ENCODE measurements at places on chromosomes 16 and 17.

DNA sequence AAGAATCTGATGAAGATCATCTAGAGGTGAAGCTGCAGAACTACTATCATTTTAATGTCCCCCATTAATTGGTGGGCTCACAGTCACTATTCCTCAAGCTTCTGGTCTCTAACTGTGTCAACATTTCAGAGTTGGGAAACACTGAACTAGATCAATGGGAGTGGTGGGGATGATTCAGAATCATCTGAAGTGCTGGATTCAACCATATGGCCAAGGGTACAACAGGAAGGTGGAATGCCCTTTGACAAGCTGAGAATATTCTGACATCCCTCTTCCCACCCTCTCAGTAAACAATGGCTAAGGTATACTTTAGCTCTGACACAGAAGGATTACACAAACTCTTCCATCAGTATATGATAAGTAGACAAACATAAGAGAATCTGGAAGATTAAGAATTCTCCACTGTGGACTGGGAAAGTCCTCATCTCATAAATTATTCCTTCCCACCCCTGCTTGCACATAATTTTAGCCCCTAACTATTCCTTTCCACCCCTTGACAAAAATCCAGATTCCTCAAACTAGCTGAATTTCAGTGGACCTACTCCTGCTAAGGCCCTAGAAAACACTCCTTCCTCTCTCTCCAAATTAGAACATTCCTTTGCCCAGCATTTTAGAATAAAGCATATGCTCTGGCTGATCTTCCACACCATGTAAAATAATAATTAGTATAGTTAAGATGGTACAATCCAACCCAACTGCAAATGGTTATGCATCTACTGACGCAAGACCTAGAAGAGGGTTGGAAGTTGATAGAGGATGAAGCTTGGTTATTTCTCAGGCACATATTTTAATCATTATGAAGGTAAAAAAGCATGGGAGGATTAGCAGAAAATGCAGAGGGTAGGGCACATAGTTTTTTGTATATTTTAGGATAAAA is 16.3 kb upstream of the RFFL start:
- DNase-seq, result no peak

GRCh38 chr17:28174352-28175046 is 132.0 kb downstream of the NLK start:
- DNase-seq, result no peak

- no peak for DNase-seq
Measured at GRCh38 chr17:82226809-82227628, 1.8 kb upstream of the SLC16A3 start.

GRCh38 chr17:79155701-79156100 is 81.1 kb downstream of the ENGASE start:
- no peak for DNase-seq

DNA sequence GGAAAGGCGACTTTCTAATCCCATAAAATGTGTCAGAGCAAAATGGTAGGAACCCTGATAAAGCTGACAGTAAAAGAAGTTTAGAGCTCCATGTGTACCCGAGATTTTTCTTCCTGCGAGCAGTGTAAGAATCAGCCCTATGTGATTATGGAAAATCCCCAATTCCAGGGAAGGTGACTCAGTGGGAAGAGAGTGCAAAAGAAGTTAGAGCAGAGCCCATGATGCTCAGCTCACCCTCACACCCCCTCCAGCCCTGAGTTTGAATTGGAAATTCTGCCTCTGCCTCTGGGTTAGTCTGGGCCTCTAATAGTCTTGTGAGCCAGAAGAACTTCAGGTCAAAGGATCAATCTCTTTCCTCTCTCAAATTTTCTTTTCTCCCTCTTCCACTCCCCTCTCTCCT is 12.5 kb downstream of the C17orf78 start:
- DNase-seq, result no peak

GRCh38 chr17:45123930-45124796 is 8.2 kb downstream of the PLCD3 start:
- DNase-seq, result no peak

- no peak for DNase-seq
Measured at GRCh38 chr17:17509601-17510425, 13.6 kb upstream of the RASD1 start.

DNA sequence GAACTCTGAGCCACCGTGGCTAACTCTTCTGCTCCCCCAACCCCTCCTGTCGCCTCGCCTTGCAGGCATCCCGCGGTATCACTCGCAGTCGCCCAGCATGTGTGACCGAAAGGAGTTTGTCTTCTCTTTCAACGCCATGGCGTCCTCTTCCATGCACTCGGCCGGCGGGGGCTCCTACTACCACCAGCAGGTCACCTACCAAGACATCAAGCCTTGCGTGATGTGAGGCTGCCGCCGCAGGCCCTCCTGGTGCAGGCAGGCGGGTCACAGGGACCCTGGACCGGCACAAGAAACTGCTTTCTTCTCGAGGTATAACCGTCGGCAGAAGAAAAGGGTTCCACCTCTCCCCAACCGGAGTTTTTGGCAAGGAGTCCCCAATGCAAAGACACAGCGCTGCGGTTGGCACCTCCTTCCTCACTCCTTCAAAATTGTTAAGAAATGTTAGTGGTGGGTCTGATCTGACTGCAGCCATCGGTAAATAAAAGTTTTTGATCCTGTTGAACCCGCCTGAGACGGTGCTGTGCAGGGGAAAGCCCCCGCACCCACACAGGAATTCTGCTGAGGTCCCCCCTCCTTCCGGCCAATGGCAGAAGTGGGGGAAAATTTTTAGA is 2.6 kb downstream of the FOXF1 start:
- no peak for DNase-seq

GRCh38 chr16:276426-277077 is 808 bp upstream of the RGS11 start:
- no peak for DNase-seq

- peak; percentile 78 for DNase-seq
Measured at GRCh38 chr17:29617481-29618271, 5.0 kb downstream of the CORO6 start.

DNA sequence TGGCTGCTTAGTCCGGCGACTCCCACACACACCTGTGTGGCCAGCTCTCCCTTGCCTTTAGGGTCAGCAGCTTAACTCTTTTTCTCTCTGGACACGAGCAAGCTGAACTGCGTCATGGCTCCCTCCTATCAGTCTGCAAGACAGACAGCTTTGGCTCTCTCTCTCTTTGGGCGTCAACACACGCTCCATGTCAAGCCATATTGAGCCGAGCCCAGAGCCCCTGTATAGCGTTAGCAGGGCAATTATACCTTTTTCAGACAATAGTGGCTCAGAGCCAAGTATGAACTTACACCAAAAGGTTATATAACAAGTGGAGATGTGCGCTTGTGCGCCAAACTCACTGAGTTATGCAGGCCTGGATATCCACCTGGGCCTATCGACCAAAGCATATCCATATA is 34.8 kb upstream of the APPBP2 start:
- no peak for DNase-seq

- DNase-seq, result no peak
Measured at GRCh38 chr17:63780507-63780906, 6.5 kb downstream of the DDX42 start.

- peak; percentile 92 for DNase-seq
Measured at GRCh38 chr17:45021607-45022287, 29.7 kb downstream of the DCAKD start.

- no peak for DNase-seq
Measured at GRCh38 chr17:18070861-18071340, 16.8 kb upstream of the DRG2 start.

DNA sequence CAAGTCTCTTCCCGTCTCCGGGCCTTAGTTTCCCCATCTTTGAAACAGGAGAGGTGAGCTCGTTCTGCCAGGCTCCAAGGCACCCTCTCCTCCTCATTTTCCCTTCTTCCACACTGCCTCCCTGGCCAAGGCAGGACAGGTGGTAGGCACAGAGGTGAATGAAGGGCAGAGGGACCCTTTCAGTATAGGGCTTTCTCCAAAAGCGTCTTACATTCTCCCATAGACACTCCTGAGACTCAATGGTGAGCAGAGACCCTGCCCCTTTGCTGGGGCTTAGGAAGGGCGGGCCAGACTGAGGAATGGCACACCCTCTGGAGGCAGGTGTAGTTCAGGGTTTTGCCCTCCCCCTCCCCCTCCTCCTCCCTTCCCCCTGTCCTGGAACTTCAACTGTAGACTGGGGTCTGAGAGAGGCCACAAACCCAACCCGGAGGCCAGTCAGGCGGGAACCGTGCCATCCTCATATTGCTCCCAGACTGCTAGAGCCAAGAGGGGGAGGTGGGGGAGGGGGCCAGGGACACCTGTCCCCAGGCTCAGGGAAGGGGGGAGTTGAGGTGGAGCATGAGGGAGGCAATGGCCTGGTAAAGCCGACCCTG is 1.9 kb downstream of the PLEKHH3 start:
- DNase-seq, result no peak

DNA sequence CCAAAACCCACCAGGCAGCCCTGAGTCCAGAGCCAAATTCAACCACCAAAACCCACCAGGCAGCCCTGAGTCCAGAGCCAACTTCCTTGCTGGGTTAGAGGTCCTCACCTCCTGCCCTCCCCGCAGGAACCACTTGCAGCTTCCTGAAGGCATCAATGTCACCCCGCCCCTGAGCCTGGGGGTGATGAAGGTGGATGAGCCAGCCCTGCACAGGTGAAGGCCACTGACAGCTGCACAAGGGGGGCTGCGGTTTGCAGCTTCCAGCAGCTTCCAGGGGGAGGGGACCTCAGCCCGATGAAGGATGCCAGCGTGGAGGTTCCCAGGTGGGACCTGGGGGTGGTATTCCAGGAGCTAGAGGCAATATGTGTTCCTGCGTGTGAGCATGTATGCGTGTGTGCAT is 7.6 kb upstream of the CSNK1D start:
- no peak for DNase-seq

GRCh38 chr16:85222155-85222863 is 110.0 kb upstream of the CIBAR2 start:
- DNase-seq, result no peak

DNA sequence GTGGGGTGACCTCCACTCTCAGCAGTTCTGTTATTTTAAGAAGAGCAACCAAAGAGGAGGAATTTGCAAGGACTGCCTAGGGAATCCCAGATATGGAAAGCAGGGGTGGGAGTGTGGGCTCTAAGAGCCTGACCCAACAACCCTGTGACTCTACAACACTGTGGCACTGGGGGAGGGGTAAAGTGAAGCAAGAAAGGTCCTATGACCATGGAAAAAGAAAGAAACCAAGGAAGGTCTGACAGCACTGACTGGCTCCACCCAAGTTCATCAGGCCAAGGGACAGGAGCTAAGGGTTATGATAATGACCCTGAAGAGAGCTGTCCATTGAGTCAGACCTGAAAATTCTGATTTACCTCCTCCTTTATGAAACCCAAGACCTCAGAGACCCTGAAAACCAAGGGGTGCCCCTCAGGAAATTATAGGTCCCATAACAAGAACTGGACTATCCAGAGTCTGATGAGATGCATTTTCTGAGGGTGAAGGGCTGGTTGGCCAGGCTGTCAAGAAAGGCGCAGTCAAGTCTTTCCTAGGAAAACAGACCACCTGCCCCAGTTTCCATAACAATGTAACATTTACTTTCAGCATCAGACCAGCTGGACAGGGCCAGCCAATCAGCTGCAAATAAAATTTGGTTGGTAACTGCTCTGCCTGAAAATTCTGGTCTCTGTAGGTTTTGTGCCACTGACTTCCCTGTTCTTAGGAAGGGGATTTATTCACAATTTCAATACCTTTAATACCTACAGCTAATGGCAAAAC is 53.8 kb upstream of the MTMR4 start:
- DNase-seq, result no peak

GRCh38 chr17:21301593-21302550 is 17.4 kb downstream of the MAP2K3 start:
- DNase-seq, result no peak

- no peak for DNase-seq
Measured at GRCh38 chr17:77045441-77046041, 95.2 kb upstream of the SEC14L1 start.

GRCh38 chr17:31674305-31674704 is 184.7 kb downstream of the COPRS start:
- DNase-seq, result no peak

GRCh38 chr17:39753514-39754160 is 15.9 kb downstream of the GRB7 start:
- no peak for DNase-seq

GRCh38 chr16:67147437-67148140 is 3.2 kb downstream of the B3GNT9 start:
- no peak for DNase-seq

- no peak for DNase-seq
Measured at GRCh38 chr17:61369751-61370150, 29.9 kb upstream of the TBX2 start.

DNA sequence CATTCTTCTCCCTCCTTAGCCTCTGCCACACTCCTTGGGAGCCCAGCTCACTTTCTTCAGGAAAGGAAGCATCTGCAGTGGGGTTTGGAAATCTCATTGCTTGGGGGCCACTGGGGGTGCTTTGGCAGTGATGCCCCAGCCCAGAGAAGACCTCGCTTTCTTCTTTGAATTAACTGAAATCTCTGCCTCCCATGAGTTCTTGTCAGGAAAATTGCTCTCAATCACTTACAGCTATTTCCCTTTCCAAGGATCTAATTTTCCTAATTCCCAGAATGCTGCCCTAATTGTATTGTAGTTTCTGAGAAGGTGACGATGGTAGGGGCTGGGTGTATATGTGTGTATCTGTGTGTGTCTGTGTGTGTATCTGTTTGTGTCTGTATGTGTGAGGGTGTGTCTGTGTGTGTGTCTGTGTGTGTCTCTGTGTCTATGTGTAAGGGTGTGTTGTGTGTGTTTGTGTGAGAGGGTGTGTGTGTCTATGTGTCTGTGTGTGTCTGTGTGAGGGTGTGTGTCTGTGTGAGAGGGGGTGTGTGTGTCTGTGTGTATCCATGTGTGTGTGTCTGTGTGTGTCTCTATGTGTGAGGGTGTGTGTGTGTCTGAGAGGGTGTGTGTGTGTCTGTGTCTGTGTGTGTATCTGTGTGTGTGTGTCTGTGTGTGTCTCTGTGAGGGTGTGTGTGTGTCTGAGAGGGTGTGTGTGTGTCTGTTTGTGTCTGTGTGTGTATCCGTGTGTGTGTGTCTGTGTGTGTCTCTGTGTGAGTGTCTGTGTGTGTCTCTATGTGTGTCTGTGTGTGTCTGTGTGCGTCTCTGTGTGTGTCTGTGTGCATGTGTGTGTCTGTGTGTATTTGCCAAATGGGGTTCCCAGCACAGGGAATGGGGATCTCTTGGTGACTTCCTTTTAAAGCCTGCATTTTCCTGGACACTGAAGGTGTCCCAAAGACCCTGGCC is 83.5 kb upstream of the DNAJA2 start:
- no peak for DNase-seq

DNA sequence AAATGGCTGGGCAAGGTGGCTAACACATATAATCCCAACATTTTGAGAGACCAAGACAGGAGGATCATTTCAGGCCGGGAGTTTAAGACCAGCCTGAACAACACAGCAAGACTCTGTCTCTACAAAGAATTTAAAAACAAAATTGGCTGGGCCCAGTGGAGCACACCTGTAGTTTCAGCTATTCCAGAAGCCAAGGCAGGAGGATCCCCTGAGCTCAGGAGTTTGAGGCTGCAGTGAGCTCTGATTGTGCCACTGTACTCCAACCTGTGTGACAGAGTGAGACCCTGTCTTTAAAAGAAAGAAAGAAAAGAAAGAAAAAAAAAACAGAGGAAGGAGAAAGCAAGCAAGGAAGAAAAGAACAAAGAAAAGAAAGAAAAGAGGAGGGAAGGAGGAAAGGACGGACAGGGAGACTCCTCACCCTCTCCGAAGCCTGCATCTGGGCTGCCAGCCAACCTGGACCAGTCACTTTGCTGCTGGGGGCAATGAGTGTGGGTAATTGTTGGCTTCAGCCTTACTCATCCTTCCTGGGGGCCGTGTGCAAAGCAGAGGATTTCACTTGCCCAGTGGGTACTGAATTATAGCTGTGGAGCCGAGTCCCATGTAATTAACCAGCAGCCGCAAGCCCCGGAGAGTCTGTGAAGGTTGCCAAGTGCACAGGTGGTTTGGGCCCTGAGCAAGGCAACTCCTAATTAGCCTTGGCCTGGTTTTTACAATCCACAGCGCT is 6.7 kb upstream of the MT4 start:
- DNase-seq, result peak; percentile 32

GRCh38 chr17:61155590-61156237 is 243.9 kb upstream of the TBX2 start:
- DNase-seq, result no peak

Measured in frontal cortex (tissue), 4 donors.